ENCODE measurements at places on chromosomes 12 and 14.

GRCh38 chr14:102903889-102904512 lies 18.5 kb upstream of the AMN start:
- DNase-seq, result no peak

DNA sequence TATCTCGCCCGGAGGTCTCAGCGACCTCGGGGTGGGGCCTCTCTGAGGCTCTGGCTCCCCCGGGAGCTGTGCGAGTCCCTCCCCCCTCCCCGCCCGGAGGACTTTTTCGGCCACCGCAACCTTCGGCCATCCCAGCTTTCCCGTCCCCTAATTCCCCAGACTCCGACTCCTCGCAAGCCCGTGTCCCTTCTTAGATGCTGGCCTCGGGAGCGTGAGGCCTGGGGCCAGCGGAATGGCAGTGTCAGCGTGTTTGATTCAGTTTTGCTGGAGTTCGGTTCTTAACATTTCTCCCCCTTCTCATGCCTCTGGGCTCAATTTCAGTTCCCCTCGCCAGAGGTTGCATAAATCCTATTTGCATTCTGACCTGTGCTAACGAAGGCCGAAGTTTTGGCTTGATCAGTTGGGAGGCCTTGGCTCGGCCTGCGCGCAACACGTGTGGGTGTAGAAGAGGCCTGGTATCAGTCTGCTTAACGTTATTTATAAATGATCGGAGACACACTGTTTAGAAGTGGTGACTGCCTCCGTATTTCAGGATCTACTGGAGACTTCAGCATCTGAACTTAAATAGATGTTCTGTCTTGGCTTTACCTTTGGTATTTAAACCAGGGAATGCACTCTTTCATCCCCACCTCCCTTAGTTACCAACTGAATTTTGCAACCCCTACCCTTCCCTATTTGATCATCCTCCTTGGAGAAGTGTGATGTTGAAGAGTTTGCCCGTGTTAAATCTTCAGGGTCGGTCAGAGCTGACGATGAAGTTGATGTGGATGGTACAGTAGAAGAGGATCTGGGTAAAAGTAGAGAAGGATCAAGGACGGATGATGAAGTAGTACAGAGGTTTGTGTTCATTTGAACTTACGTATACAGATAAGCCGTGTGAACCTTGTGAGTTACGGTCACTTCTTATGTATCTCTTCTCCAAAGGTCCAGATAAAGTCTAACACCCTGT lies 851 bp downstream of the HSP90B1 start:
- no peak for DNase-seq

DNA sequence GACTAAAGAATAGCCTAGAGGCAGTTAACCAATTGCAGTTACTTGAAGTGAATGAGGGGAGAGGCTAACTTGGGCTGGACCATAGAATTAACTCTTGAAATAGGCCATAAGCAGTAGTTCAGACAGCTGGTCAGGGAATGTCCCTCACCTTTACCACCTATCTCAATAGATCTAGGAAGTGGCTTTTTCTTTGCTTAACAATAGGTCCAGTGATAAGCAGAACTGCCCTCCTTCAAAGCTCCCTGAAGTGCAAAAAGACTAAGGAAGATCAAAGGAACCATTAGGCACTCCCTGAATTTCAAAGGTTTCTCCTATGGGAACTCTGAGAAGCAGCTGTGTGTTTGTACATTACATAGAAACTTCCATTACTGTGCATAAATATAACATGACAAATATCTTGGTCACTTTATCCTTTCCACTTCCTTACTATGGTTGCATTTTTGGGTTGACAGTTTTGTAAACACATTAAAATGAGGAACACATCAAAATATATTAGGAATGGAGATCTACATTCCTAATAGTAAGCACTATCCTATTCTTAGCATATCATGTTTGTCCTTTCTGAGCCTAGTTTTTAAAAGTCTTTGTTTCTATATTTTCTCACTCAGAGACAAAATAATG lies 7.2 kb upstream of the NAA30 start:
- DNase-seq, result no peak

GRCh38 chr14:101547961-101548669 lies 13.2 kb upstream of the DIO3 start:
- DNase-seq, result no peak

DNA sequence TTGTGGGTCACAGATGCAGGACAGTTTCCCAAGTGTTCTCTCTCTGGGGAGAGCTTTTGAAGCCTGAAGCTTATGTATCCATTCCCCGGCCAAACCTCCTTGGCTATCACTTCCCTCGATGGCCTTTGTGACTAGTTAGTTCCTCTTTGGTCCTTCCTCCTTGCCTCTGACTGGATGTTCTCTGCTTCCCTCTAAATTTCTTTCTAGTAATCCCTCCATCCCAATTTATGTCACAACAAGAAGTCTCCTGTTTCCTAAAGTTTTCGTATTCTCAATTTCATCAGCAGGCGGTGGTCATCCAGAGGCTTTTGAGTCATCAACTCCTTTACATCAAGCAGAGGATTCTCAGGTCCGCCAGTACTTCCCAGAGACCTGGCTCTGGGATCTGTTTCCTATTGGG lies 27.5 kb downstream of the A2ML1 start:
- DNase-seq, result no peak

- DNase-seq, result no peak
Measured at GRCh38 chr14:72638021-72638420, 255.9 kb downstream of the DPF3 start.

Measured in NCI-H446 treated with DMSO at 0.1 percent for 48 hours (cell line).